ENCODE measurements at places on chromosomes 16 and 17. TPM values are rescaled to one million over a fixed set of nuclear protein-coding genes. Genes with fewer than 3 reads are reported as not detected.
A peak's percentile ranks its signal among the peaks of the same experiment; 100 is the strongest.

DNA sequence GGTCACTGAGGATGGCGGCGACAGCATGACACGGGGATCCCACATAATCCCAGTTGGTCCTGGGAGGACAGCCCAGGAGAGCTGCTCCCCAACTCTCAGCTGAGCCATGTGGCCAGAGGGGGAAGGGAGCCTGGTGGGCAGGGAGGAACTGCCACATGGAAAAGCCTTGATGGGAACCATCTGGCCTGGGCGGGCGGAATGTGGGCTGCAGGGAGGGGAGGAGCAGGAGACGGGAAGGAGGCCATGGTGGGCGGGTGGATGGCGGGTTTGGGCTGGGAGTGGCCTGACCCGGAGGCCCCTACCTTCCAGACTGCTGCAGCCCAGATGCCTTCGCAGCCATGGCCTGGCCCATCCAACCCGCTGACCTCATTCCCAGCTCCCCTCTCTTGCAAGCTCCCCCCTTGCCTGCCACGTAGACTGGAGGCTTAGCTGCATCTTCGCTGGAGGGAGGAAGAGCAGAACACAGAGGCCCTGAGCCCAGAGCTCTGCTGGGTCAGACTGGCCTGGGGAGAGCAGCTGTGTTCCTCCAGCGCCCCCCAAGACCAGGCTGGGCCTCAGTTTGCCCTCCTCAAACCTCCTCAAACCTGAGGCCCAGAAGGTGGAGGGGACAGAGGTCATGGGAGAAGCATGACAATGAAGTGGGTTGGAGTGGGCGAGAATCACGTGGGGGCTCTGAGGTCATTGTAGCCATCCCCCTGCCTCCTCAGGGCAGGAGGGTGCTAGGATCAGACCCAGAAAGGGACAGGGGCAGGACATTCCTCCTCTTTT lies 8.2 kb upstream of the COL1A1 start:
- DNase-seq, result no peak

DNA sequence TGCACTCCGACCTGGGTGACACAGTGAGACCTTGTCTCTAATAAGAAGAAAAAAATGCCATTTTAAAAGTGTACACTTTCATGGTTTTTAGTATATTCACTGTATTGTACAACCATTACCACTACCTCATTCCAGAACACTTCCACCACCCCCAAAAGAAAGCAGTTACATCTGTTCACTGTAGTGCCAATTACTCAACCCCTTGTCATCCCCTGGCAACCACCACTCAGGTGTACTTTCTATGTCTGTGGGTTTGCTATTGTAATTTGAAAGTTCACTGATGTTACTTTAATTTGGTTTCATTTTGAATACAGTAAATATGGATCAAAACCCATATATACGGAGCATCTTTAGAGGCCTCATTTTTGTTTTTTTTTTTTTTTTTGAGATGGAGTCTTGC lies 6.1 kb downstream of the ZG16 start:
- no peak for DNase-seq

DNA sequence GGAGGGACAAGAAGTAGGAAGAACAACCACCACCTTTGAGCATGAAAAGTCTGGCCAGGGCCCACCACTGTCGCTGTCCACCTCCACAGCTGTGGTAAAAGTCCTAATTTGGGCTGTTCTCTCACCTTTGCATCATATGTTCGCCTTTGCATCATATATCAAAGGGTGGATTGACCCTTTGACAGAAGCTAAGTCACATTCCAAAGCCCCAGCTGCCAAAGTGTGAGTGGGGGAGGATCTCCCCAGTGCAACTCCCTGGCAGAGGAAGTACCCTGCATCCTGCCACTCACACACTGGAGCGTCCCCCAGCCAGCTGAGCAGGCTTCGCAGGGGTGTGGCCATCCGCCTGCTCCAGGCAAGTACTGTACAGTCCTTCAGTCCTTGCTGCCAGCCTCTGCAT lies 12.7 kb upstream of the SPECC1 start:
- DNase-seq, result no peak

DNA sequence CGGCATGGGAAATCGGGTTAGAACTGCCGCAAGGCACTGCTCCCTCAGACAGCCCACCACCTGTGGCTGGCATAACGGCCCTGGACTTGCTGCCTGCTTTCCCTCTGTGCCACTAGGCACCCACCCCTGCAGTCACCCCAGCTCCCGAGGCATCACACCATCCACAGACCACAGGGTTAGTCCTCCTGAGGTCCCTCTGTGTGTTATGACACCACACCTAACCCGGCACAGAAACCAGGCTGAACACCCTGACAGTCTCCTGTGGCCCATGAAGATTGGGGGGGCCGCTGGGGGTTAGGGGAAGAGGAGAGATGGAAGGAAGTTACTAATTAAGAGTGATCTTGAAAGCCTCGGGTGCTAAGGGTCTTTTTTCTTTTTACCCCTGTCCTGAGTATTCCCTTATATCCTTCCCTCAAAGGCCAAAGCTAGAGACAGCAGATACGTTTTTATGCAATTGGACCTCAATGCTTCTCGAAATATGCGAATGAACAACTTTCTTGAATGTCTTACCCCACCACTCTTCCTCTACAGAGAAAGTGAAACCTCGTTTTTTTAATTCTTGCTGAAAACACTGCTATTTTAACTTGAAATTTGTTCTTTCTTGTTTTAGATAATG lies 7.0 kb downstream of the CYTH1 start:
- DNase-seq, result peak; percentile 66

DNA sequence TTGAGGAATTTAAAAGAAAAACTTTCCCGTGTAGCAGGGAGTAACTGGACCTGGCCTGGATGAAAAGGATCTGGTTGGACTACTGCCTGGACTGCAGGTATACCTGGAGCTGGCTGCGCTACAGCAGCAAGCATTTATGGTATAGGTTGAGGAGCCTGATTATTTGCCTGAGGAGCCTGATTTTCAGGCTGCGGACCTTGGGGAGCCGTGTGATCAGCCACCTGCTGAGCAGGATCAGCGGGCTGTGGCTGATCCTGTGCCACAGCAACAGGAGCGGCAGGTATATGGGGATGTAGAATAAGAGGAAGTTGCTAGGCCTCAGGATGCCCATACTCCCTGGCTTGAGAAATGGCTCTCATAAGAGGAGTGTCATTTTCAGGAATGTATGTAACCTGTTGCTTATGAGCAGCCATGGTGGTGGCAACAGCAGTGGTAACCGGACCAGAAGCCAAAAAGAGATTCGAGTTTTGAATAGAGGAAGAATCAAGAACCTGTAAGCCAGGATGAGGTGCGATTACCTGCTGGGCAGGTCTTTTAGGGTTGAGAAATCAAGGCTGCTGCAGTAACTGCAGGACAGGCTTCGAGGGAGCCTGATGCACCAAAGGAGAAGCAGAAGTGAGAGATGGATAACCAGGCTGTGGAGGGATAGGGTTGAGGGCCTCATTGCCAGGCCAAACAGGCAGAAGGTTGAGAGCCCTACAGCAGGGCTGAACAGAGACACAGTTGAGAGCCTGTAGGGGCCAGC lies 60.9 kb upstream of the ARL4D start:
- DNase-seq, result no peak

GRCh38 chr17:62755141-62755851 lies 52.8 kb downstream of the MARCHF10 start:
- no peak for DNase-seq

GRCh38 chr17:49076573-49077384 lies 55.8 kb upstream of the B4GALNT2 start:
- DNase-seq, result no peak

DNA sequence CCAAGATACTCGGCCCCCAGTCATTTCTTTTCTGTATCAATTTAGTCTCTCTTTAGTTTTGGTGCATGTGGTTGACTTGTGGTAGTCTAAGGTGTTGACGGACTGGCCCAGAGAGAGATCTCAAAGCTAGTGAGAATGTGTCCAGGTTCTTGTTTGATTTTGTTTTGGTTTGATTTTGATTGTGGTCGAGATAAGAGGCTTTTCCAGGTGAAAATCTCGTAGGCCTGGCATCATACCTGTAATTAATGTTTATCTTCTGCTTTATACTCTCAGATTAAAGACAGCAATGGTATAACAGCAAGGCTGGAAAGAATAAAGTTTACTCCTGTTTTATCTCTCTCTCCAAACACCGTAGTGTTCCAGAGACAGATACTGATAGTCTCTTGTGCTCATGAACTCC lies 172.4 kb upstream of the CACNG5 start:
- DNase-seq, result no peak

GRCh38 chr16:86576591-86577313 lies 1.6 kb upstream of the FOXL1 start:
- DNase-seq, result no peak

GRCh38 chr17:73586275-73586832 lies 57.9 kb downstream of the SDK2 start:
- DNase-seq, result no peak

DNA sequence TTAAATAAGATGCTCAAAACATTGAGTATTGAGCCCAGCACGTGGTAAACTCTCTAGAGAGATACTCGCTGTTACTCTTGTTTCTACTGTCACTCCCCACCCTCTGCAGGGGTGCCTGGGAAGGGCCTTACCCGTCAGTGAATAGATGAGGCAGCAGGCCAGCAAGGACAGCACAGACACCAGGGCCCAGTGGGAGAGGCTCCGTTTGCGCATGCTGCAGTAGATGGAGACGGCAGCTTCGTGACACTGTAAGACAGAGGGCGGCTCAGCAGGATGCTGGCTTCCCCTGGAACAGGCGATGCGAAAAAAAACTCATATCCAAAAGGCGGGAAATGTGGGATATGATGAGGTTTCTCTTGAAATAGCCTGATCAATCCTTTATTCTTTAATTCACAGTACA lies 20.0 kb downstream of the SLC38A8 start:
- DNase-seq, result no peak

DNA sequence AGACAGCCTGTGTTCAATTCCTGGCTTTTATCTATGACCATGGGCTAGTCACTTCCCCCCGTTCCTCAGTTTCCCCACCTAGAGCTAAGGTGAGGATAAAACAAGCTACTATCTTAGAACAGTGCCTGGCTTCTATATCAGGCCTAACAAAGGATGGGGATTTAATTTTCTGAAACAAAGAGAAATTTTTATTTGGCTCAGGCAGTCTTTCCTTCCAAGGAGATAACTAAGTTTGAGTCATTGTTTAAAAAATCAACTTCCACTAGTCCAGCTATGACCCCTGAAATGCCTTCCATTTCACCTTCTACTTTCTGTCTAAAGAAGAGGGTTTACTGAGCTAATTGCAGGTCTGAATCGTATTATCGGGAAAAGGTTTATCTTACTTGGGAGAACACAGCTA lies 99.0 kb downstream of the CMIP start:
- DNase-seq, result no peak

DNA sequence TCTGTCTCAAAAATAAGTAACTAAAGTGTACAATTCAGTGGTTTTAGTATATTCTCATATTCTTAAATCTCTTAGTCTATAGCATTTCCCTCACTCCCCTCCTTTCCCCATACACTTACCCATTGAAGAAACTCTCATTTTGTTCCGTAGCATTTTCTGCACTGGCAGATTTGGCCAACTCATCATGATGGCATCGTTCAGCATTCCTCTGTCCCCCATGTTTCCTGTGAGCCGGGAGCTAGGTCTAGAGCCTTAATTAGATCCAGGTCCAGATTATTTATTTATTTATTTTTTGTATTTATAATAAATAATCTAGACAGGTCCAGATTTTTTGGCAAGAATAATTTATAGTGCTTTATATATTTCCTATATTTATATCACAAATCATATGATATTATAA lies 31.0 kb downstream of the HEATR3 start:
- DNase-seq, result no peak

- no peak for DNase-seq
These were observed 951 bp downstream of the RPL19 start for GRCh38 chr17:39200957-39201510.

GRCh38 chr17:13931800-13932460 lies 137.4 kb upstream of the COX10 start:
- DNase-seq, result no peak

DNA sequence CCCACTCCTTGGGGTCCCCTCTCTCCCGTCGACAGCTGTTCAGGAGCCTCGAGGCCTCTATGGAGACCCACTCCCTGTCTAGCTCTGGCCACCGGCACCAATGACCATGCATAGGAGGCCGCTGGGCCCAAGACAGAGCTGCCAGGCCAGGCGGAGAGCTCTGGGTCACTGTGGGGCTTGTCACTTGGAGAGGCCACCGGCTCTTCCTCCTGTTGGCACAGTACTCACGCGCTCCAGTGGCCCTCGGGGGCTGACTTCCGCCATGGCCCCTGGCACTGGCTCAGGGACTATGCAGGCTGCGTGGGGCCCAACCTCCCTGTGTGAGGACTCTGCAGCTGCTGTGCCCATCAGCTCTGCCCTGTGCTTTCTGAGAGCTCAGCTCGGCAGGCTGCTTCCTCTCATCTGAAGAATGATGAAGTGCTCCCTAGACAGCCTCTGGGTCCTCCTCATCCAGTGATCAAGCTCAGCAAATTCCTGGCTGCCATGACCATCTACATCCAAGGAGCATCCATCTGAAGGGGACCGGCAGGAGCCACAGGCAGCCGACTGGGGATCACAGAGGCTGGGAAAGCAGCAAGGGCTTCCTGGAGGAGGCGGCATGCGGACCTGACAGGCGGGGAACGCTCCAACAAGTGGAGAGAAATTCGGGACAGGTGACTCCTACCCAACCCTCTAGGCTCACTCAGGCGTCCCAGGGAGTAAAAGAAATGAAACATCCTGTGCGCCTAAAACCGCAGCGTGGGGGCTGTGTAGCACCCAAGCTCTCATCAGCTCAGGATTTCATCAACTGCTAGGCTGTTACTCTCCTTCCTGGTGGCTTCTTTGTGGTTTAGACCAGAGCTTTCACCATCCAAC lies 16.8 kb downstream of the GALNS start:
- no peak for DNase-seq

DNA sequence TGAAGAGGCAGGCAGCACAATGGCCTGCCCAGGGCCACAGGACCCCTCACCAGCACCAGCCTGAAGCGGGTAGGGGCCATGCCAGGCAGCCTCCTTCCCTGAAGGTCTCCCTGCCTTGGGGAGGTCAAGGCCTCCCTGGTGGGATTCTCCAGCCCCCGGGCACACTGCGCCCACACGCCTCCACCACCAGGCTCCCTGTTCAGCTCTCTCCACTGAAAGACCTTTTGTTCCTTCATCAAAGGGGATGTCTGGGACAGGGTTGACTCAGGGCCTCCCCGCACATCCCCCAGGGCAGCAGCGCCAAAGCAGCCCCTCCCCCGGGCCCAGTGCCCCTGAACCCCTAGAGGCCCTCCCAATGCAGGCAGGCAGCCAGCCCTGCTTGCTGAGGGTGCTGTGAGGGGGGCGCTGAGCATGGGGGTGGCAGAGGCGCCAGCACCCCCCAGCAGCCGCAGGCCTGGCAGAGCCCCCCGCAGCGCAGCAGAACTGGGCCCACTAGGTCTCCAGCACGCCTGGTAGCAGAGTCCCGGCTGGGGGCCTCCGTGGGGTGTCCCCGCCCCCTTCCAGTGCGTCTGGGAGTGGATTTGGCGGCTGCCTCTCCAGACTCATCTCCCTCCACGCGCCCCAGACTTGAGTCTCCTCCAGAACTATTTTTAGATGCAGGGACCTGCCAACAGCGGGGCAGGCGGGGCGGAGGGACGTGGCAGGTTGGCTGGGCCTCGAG lies 13.1 kb downstream of the BCAR1 start:
- no peak for DNase-seq

GRCh38 chr17:6392609-6393350 lies 42.1 kb downstream of the AIPL1 start:
- DNase-seq, result no peak

TBC1D3I gene
- 0.36 TPM for total RNA-seq

SLC12A4 gene
- 43.1 TPM for total RNA-seq

CACNG5 gene
- not detected for total RNA-seq

NPIPA8 gene
- 0.44 TPM for total RNA-seq

ADAP2 gene
- total RNA-seq, result 0.75 TPM

GJC1 gene
- 5.7 TPM for total RNA-seq

ADGRG3 gene
- total RNA-seq, result not detected

All from activated T-helper 1 cell treated with anti-CD3 and anti-CD28 coated beads, Interleukin-12 subunit alpha, Interleukin-12 subunit beta, Interleukin-2, Interleukin-4 antibody, amounts not matched to agents 30 ng/mL and 10 ng/mL and 1 ng/mL, durations not matched to agents 14 hours and 24 hours and 36 hours (primary cell).